ENCODE measurements at places on chromosomes 3 and 15. TPM values are rescaled to one million over a fixed set of nuclear protein-coding genes. Genes with fewer than 3 reads are reported as not detected.
A peak's percentile ranks its signal among the peaks of the same experiment; 100 is the strongest.

- no peaks in the 10 kb centered on the region for H3K36me3 ChIP-seq
- peak; percentile 90 for DNase-seq
- peak overlapping the region; percentile 45 for H3K4me3 ChIP-seq
- no peaks in the 10 kb centered on the region for H3K4me1 ChIP-seq
- H3K27ac ChIP-seq: peak overlapping the region; percentile 82
Observed at GRCh38 chr15:75758071-75758872, 45.6 kb upstream of the CSPG4 start.

DNA sequence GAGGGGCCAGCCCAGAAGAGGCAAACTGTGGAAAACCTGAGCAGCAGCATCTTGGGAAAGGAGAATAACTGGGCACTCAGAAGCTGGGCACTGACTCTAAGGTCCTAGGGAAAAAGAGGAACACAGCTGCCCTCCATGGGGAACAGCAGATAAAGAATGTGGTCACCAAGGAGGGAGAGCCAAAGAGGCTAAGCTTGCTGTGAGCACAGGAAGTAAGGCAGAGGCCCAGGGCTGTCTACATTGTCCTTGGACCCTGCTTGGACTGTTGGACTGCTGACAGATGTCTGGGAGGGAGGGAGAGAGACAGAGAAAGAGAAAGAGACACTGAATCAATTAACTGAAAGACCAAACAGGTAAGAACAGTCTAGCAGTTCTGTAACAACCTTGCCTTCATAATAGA lies 4.5 kb upstream of the MNS1 start:
- no peak for DNase-seq
- H3K27ac ChIP-seq: no peak overlapping the region
- H3K4me3 ChIP-seq: no peak overlapping the region
- H3K36me3 ChIP-seq: no peaks in the 10 kb centered on the region
- no peaks in the 10 kb centered on the region for H3K27me3 ChIP-seq

- H3K27ac ChIP-seq: no peak overlapping the region
- no peaks in the 10 kb centered on the region for H3K27me3 ChIP-seq
Observed at GRCh38 chr3:25831578-25831977, 41.7 kb downstream of the OXSM start.

GOLGA6B gene
- total RNA-seq: not detected

GRCh38 chr3:32175607-32176197 lies 62.8 kb upstream of the CMTM8 start:
- H3K36me3 ChIP-seq: no peaks in the 10 kb centered on the region
- no peak overlapping the region for H3K4me3 ChIP-seq
- H3K4me1 ChIP-seq: no peaks in the 10 kb centered on the region
- DNase-seq: no peak
- no peak overlapping the region for H3K27ac ChIP-seq
